Mucosa of gallbladder (tissue), 1 donor: ENCODE measurements at places on chromosomes 1 and 21. TPM values are rescaled to one million over a fixed set of nuclear protein-coding genes. Genes with fewer than 3 reads are reported as not detected.

The FBXO2 gene
- 22.0 TPM for total RNA-seq

The SLC9C2 gene
- not detected for total RNA-seq

The RHEX gene
- 11.3 TPM for total RNA-seq

The OR2T2 gene
- total RNA-seq: not detected

The CD5L gene
- not detected for total RNA-seq

The GRIK1 gene
- total RNA-seq: not detected

The SPATA17 gene
- 1.8 TPM for total RNA-seq

The HSF2BP gene
- 0.26 TPM for total RNA-seq

The NEGR1 gene
- total RNA-seq: 26.9 TPM

The DDR2 gene
- total RNA-seq: 48.3 TPM

The SLC2A1 gene
- total RNA-seq: 142 TPM

The RIPPLY3 gene
- total RNA-seq: 0.20 TPM

The KCNN3 gene
- 3.9 TPM for total RNA-seq

The HTR6 gene
- total RNA-seq: not detected

The CD1D gene
- 7.2 TPM for total RNA-seq

The SPRR3 gene
- total RNA-seq: 42.5 TPM

The EPS8L3 gene
- total RNA-seq: 459 TPM

The NTNG1 gene
- 1.6 TPM for total RNA-seq

The S100A6 gene
- 824 TPM for total RNA-seq

The SPRR2F gene
- not detected for total RNA-seq

The LCK gene
- 11.5 TPM for total RNA-seq

The FAM163A gene
- total RNA-seq: 5.1 TPM

The ARTN gene
- 2.1 TPM for total RNA-seq

The MARCKSL1 gene
- total RNA-seq: 303 TPM

The MSH4 gene
- total RNA-seq: 0.32 TPM

The FMN2 gene
- 3.5 TPM for total RNA-seq

The TCHHL1 gene
- not detected for total RNA-seq

The TMPRSS15 gene
- total RNA-seq: not detected

The MAEL gene
- not detected for total RNA-seq

The RHOU gene
- 80.4 TPM for total RNA-seq

The PRDX6 gene
- 146 TPM for total RNA-seq

The NUAK2 gene
- 6.7 TPM for total RNA-seq

The DLGAP3 gene
- 0.43 TPM for total RNA-seq

The FCRL6 gene
- total RNA-seq: 0.81 TPM

The SH3BGR gene
- 22.3 TPM for total RNA-seq

The NBPF6 gene
- total RNA-seq: not detected

The SPATA21 gene
- total RNA-seq: not detected

The S100A5 gene
- total RNA-seq: not detected

The RCSD1 gene
- total RNA-seq: 18.4 TPM

The NPHP4 gene
- 20.6 TPM for total RNA-seq

The PLPPR4 gene
- 2.2 TPM for total RNA-seq

The SYT2 gene
- total RNA-seq: 0.72 TPM

The TMEM200B gene
- 8.5 TPM for total RNA-seq

The MIXL1 gene
- not detected for total RNA-seq

The ZNF436 gene
- total RNA-seq: 14.2 TPM

The SPRR1A gene
- not detected for total RNA-seq

The GUCA2A gene
- 1.1 TPM for total RNA-seq

The C1orf94 gene
- not detected for total RNA-seq

The OLFM3 gene
- total RNA-seq: not detected

The CRYBG2 gene
- total RNA-seq: 25.5 TPM

The CFHR2 gene
- total RNA-seq: not detected

The PDPN gene
- total RNA-seq: 37.5 TPM

The PODN gene
- total RNA-seq: 250 TPM

The MROH7 gene
- total RNA-seq: 8.0 TPM

The BOLA1 gene
- total RNA-seq: 22.8 TPM

The LORICRIN gene
- total RNA-seq: not detected

The CTSE gene
- total RNA-seq: 105 TPM

The ALX3 gene
- not detected for total RNA-seq

The KCNT2 gene
- total RNA-seq: 6.0 TPM
